ENCODE measurements at places on chromosomes 12 and 14.

- no peak for DNase-seq
These were observed 115.9 kb downstream of the SLC25A21 start for GRCh38 chr14:37056473-37056872.

- no peak for DNase-seq
These were observed 29.7 kb upstream of the SAV1 start for GRCh38 chr14:50697659-50698290.

DNA sequence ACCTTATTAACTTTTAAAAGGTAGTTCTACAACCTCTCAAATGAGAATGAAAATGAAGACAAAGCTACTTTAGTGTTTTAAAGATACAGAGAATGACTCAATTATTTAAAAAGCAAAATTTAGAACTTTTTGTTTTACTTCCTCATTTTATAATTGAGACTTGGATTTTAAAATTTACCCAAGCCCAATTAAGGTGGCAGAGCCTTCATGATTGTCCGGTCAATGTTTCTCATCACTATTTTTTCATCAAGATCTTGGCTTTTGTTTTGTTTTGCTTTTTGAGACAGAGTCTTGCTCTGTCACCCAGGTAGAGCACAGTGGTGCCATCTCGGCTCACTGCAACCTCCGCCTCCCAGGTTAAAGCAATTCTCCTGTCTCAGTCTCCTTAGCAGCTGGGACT lies 32.7 kb downstream of the PPP4R3A start:
- DNase-seq = no peak

DNA sequence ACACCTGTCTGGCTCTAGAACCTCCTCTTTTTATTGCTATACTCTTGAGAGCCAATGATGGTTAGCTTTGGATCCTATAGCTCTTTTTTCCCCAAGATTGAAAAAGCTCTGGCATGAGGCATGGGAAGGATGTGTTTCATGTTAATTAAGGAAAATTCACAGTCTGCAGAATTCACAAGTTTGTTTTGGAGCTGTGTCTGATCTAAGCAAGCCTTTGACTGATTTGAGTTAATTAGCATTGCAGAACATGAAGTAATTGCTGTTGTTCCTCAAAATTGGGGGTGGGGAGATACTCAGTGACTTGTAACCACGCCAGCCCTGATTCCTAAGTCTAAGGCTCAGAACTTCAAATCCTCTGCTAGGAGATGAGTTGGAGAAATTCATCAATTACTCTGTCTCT lies 205.0 kb downstream of the SUDS3 start:
- DNase-seq = no peak

DNA sequence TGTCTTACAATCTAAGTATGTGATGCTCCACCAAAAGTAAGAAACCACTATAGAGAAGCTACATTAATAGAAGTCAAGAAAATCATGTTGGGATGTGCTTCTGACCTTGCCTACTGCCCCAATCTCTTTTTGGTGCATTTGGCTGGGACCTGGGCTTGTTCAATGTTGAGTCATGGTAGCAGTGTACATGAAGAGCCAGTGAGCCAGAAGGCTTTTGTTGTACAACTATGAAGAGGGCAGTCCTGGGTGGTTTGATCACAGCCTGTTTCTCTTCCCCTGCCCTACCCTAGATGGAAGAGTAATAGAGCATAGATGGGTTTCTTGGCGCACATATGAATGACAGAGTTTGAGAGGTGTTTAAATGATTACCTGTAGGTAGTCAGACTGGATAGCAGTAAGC lies 56.4 kb downstream of the UBR7 start:
- DNase-seq = no peak

- no peak for DNase-seq
These were observed 2.1 kb upstream of the SCARB1 start for GRCh38 chr12:124865728-124866127.

All from tibial artery (tissue), 4 donors.